ENCODE measurements at places on chromosomes 13 and 19. TPM values are rescaled to one million over a fixed set of nuclear protein-coding genes. Genes with fewer than 3 reads are reported as not detected.

GRCh38 chr13:40137400-40137799 is 481.9 kb downstream of the COG6 start:
- DNase-seq, result no peak

DNA sequence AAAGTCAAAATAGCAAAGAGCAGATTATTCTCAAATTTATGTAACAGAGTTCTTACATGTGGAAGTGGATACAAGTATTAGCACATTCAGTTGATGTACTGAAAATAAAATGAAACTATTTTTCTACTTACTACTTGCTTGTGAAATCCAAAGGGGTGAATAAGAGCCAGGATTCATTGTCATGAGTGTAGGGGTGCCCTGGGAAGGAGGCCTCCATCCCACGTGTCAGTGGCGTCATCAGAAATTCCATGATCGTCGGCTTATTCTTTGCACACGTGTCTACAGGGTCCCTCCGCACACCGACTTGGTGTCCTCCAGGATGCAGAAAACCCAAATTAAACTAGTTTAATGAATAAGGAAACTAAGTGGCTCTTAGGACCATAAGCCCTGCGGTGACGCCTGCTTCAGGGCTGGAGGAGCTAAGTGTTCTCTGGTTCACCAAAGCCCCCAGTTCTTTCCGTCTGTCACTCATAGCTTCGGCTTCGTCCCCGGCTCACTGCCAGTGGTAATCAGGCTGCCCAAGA is 55.5 kb downstream of the IRS2 start:
- DNase-seq, result no peak

ZNF497 gene
- polyA plus RNA-seq, result 7.1 TPM

KLHL1 gene
- 0.78 TPM for polyA plus RNA-seq

APOC4 gene
- not detected for polyA plus RNA-seq

GRCh38 chr13:44063881-44064280 is 184.2 kb downstream of the LACC1 start:
- DNase-seq, result no peak

DNA sequence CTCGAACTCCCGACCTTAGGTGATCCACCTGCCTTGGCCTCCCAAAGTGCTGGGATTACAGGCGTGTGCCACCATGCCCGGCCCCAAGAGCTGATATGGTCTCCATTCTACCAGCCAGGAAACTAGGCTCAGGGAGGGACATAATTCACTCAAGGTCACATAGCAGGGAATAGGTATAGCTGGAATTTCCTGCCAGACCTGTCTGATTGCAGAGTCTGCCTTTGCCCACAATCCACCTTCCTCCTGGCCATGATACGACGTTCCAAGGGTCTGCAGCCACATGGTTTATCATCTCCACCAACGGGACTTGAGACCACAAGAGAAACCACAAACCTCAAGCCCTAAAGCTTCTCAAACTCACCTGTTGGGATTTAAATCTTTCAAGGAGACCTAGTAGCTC is 32.0 kb downstream of the ZNRF4 start:
- no peak for DNase-seq

RFPL4AL1 gene
- not detected for polyA plus RNA-seq

POU2F2 gene
- 1.2 TPM for polyA plus RNA-seq

RNF225 gene
- polyA plus RNA-seq, result not detected

DNA sequence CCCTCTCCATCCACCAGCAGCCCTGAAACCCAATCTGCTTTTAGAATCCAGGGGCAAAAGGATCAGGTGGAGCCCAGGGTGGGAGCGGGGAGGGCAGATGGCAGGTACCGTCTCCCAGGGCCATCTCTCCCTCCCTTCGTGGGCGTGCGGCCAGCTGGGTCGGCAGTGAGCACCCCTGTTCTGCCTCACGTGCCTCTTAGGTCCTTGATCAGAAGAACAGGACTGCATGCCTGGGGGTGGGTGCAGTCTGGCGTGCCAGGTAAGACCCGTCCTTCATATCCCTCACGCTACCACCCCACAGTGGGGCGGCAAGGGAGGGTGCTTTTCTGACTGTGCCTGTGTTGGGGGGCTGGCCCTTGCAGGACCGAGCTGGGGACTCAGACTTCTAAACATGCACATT is 2.0 kb downstream of the SLC8A2 start:
- DNase-seq, result no peak

GRCh38 chr19:10611907-10612306 is 13.4 kb upstream of the SLC44A2 start:
- DNase-seq, result no peak

GRCh38 chr13:114104655-114105520 is 27.5 kb downstream of the RASA3 start:
- DNase-seq, result no peak

CELF5 gene
- polyA plus RNA-seq, result 1.1 TPM

DNA sequence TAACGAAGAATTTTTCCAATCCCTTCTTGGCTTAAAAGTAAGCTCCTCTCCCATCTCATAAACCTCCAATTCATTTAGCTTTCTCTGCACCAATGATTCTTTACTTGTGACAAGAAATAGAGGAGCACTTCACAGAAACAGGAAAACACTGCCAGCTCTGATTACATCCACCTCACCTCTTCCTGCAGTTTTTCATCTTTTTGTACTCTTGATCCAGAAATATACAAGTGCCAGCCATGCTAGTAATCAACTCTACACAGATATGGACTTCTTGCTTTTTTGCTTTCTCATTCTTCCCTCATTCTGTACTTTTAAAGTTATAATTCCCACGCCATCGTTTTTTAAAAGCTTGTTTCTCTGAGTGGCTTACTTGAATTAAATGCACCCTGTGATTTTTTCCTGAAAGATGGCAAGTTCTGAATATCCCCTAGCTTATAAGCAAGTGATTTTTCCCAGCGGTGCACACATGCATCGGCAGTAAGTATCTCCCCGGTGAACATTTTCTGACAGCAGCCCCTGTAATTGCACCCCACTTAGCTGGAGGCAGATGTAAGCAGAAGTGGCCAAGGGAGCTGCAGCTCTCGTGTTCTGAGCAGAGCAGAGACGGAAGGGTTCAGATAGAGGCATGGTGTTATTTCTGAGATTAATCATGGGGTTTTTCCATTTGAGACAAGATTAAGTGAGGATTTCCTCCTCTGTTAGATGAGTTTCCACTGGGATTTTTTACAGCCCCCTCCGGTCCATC is 340.7 kb downstream of the SLC7A1 start:
- no peak for DNase-seq

DNA sequence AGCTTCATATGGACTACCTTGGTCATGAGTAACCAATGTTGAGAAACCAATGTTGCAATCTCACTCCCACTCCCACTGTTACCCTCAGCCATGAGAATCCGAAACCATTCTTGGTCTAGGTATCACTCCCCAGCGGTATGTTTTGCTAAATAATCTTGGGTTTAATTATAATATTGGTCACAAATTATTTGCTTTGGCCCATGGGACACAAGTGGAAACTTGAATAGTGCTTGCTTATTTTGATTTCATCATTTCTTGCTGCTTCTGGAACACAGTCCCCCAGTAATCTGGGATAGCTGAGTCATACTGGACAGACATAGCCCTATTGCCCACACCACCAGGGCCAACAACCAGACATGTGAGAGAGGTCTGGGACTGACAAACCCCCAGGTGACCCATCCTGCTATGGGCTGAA is 171.6 kb upstream of the IPO5 start:
- no peak for DNase-seq

- DNase-seq, result peak; percentile 79
Measured at GRCh38 chr13:98686270-98686669, 66.2 kb downstream of the SLC15A1 start.

DNA sequence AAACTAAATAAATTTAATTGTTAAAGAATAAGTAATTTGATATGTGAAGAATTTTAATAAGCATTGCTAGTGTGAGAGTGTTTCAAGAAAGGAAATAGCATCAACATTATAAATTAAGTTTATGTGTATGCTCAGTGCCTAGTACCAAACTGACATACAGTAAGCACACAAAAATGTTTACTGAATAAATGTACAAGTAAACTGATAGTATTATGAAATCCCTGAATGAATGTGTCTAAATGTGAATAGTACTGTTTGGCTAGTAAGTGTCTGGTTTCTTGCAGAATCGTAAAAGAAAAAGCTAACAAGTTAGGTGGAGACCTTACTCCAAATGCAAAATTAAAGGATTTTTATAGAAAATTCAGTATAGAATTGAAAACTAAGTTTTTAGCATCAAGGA is 233.6 kb downstream of the PCDH9 start:
- no peak for DNase-seq

ERICH6B gene
- 0.80 TPM for polyA plus RNA-seq

DNA sequence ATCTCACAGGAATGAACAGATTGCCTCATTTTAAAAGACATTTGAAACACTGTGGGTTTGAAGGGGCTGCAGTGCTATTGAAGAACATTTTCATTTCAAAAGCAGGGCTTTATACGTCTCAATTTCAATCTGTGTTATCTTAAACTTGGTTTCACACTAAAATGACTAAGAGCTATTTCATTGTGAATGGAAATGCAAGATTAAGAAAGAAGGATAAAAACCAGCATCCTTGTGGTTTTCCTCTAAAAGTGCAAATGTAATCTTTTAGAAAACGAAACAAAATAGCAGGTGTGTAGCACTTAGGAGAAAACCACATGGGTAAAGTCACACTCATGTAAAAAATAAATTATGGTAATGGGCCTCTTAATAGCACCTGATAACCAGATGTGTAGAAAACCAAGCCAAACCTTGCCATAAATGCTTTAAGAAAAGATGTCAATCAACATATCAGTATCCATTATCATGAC is 397.7 kb downstream of the GPC6 start:
- no peak for DNase-seq

GRCh38 chr13:50320271-50320862 is 305.1 kb downstream of the KCNRG start:
- DNase-seq, result no peak

ADGRE3 gene
- not detected for polyA plus RNA-seq

FFAR1 gene
- 0.70 TPM for polyA plus RNA-seq

GRCh38 chr19:808423-808775 is 11.1 kb downstream of the PTBP1 start:
- DNase-seq, result no peak

- no peak for DNase-seq
Measured at GRCh38 chr13:79191501-79191900, 214.6 kb downstream of the RBM26 start.

MAU2 gene
- 45.1 TPM for polyA plus RNA-seq

DNA sequence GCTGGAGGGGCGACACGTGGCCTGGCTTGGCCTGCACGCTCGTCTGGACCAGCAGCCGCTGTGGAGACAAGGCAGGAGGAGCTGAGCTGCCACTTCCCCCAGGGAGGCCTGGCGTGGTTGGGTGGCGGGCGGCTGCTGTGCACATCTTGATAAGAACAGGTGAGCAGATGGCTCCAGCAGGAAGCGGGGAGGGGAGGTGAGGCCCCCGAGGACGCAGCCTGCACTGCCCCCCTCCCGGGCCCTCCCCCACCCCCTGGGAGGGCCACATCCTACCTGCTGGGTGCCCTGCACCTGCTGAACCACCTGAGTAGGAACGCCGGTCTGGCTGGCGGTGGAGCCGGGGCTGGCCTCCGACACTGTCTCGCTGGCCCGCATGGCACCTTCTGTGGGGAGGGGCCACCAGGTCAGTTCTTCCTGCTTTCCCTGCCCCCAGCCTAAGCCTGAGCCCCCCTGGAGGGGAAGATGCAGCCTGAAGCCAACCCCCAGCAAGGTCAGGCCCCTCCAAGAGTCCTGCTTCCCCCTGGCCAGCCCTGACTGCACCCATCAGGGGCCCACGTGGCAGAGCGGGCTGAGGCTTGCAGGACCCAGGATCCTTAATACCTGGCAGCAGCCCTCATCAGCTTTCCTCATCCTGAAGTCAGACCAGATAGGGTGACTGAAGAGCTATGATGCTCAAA is 22.8 kb downstream of the RFX1 start:
- DNase-seq, result no peak

- no peak for DNase-seq
Measured at GRCh38 chr19:32476032-32476350, 70.4 kb downstream of the DPY19L3 start.

WDR62 gene
- polyA plus RNA-seq, result 5.4 TPM

DNA sequence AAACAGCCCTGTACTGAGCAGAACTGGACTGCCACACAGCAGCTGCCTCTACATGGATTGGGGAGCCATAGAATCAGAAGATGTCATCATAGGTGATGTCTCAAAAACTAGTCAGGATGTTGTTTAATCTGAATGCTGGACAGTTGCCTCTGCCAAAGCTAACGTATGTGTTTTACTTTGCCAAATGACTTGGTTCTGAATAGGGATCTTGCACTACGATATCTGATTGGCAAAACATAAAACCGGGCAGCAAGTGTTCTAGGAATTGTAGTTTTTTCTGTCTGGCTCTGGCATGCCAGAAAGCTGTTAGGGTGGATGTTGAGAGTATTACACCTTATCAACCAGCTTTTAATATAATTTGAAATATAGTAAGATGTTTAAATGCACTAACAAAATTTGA is 645.9 kb downstream of the GPC5 start:
- no peak for DNase-seq

SLC8A2 gene
- polyA plus RNA-seq, result not detected

DNA sequence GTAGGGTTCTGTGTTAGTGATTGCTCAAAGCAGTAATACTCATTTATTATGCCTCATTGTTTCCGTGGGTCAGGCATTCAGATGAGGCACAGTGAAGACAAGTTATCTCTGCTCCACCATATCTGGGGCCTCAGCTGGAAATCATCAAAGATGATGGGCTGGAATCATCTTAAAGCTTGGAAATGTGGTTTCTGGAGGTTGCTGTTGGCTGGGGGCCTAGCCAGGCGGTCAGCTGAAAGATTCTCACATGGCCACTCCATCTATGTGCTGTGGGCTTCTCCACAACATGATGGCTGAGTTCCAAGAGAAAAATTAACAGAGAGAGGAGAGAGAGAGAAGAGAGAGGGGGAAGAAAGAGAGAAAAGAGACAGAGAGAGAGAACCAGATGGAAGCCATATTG is 75.5 kb downstream of the OLFM4 start:
- DNase-seq, result no peak

- DNase-seq, result no peak
Measured at GRCh38 chr19:41478875-41479756, 36.2 kb downstream of the ERICH4 start.

IZUMO4 gene
- 8.9 TPM for polyA plus RNA-seq

- no peak for DNase-seq
Measured at GRCh38 chr13:27007166-27007565, 164.4 kb downstream of the USP12 start.

FOSB gene
- polyA plus RNA-seq, result 11.1 TPM

DNA sequence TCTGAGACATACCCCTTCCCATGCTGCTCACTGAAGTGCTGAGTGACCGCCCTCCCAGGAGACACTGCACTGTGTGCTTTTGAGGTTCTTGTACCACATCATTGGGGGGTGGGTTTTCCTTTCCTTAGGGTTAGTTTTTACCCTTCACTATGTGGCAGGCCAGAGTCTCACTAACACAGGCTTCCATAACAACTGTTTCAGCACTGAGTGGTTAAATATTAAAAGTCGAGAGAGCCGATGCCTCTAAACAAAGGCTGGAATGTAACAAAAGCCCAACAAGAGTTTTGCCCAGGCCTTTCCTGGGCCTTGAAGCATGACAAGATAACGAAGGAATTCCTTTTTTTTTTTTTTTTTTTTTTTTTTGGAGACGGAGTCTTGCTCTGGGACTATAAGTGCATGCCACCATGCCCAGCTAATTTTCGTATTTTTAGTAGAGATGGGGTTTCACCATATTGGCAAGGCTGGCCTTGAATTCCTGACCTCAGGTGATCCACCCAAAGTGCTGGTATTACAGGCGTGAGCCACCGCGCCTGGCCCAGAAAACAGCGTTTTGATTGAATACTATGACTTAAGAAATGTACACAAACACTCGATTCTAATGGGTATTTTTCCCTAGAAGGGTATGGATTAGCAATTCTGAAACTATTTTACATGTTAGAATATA is 46.5 kb downstream of the ZNF823 start:
- DNase-seq, result peak; percentile 50

- DNase-seq, result peak; percentile 60
Measured at GRCh38 chr19:47124937-47125668, 5.5 kb upstream of the SAE1 start.

GRCh38 chr13:39505151-39505550 is 97.8 kb downstream of the LHFPL6 start:
- DNase-seq, result no peak

ICAM5 gene
- 0.10 TPM for polyA plus RNA-seq

All from renal pelvis (tissue), 12 donors.